ENCODE measurements at places on chromosomes 3 and 15.

DNA sequence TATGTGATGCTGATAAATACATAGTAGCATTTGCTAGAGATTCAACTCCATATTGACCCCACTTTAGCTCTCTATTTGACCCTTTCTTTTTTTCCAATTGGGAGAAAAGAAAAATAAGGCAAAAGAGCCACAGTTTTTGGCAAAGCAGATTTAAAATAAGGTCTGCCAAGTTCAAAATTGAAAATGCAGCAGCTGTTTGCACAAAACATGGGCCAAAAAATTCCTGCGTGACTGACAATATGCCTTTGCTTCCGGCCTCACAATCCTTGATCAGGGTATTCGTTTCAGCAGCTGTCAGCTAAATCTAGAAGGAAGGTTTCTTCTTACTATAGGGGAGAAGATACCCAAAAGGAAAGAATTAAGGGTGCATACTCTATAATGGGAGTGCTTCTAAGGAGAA is 563.5 kb upstream of the CCDC54 start:
- DNase-seq = no peak

- DNase-seq = no peak
Measured at GRCh38 chr3:111418391-111418790, 123.6 kb upstream of the CD96 start.

- no peak for DNase-seq
Measured at GRCh38 chr15:47412802-47413201, 304.5 kb upstream of the SEMA6D start.

GRCh38 chr3:63753567-63753966 is 65.5 kb upstream of the C3orf49 start:
- DNase-seq = no peak

GRCh38 chr3:10950476-10951294 is 41.9 kb upstream of the SLC6A1 start:
- no peak for DNase-seq

DNA sequence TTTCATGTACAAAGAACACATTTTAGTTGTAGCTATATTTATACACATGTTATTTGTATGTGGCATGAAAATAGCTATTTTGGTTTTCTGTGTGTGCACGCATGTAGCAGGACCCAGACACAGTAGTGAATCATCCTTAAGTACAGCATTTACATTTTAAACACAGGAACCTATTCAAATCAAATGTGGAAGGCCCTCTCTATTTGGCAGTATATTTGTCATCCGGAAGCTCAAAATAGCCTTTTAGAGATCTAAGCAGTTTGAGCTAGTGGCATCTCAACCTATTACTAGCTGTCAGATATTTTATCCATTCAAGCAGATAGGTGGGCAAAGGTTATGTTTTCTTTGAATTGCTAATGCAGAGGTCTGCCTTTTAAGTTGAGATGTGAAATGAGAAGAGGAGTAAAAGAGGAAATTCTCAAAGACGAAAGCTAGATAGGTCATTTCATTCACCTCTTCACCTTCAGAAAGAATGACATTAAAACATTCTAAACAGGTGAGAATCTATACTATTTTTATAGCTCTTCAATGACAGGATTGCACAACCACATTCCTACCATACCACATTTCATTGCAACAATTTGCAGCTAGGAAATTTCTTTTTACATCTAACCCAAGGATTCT is 46.3 kb upstream of the TIPARP start:
- DNase-seq = no peak

- DNase-seq = no peak
Measured at GRCh38 chr15:56295433-56295832, 51.8 kb upstream of the RFX7 start.

- no peak for DNase-seq
Measured at GRCh38 chr3:155736381-155736780, 8.5 kb downstream of the PLCH1 start.

All from stimulated activated CD4-positive, alpha-beta T cell treated with anti-CD3 and anti-CD28 coated beads, Interleukin-12 subunit alpha, Interleukin-12 subunit beta, amount 100 ng/mL, for 24 hours (primary cell).